ENCODE measurements at places on chromosomes 2 and 18.

DNA sequence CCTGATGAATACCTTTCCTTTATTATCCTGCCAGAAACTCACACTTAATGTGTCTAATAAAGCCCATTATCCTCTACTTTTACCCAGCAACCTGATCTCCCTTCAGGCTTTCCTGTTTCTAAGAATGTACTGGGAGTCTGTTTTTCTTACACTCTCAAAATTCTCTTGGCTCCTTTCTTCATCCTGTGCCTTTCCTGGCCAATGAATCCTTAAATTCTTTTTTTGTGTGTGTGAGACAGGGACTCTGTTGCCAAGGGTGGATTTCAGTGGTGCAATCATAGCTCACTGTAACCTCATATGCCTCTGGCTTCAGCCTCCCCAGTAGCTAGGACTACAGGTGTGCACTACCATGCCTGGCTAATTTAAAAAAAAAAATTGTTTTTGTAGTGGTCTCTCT is 72.7 kb downstream of the MAP2 start:
- DNase-seq: no peak

DNA sequence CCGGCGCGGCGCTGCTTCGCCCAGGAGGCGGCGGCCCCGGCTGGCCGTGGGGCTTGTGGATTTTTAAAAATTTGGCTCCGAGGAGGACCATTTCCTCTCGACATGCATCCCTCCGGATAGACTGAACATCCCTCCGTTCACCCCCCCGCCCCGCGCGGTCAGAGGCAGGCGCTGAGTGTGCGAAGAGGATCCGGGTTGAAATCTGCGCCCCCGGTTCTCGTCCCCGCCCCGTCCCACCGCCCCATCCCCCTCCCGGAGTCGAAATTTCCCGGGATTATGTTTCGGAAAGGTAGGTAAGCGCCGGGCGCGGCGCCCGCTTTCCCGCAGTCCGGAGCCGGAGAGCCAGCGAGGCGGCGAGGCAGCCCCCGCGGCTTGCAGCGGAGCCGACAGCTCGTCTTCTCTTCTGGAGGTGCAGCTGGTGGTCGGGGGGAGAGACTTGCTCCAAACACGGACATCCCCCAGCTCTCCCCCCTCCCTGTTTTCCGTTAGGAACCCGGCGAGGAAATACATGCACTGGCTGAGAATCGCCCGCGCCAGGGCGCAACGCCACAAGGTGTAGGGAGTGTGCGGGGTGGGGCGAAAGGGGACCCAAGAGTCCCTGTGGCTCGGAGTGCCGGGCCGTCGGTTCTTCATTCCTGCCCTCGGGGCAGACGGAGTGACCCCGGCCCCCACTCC is at the start of gene PRKCE:
TSS of gene PRKCE (plus strand) at position 261 of the 675 bp plus-strand sequence.
- no peak for DNase-seq

- peak; percentile 50 for DNase-seq
Measured at GRCh38 chr18:2654928-2655177, 673 bp upstream of the SMCHD1 start.

- DNase-seq: no peak
Measured at GRCh38 chr18:48892146-48892855, 58.5 kb downstream of the SMAD7 start.

DNA sequence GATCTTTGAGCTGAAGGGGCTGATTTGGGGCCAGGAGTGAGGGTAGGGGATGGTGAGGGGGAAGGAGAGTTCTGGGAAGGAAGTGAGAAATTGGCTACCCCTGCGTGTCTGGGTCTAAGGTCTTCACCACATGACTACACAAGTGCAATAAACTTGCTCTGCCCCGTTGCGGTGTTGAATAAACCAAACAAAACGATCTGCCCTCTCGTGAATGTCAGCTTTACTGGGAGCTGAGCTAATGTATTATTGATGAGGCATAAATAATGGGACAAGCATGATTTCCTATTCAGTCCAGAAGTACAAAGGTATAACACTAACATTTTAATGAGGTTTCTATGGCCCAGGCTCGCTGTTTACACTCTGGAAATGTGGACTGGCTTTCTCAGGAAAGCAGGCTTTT is 8.0 kb upstream of the CFAP221 start:
- DNase-seq: no peak

All from stimulated activated CD4-positive, alpha-beta T cell treated with anti-CD3 and anti-CD28 coated beads, Interleukin-1b, Interleukin-23, amount 100 ng/mL, for 1 hour (primary cell).